ENCODE measurements at places on chromosomes 13 and 19. TPM values are rescaled to one million over a fixed set of nuclear protein-coding genes. Genes with fewer than 3 reads are reported as not detected.

KIR3DL2 gene
- total RNA-seq = not detected

- DNase-seq = no peak
- H3K27ac ChIP-seq = no peak overlapping the region
- H3K4me3 ChIP-seq = no peak overlapping the region
- H3K36me3 ChIP-seq = no peaks in the 10 kb centered on the region
- H3K4me1 ChIP-seq = peaks cover 7% of the 10 kb centered on the region
These were observed 6.3 kb upstream of the DNAAF3 start for GRCh38 chr19:55172741-55173140.

DNA sequence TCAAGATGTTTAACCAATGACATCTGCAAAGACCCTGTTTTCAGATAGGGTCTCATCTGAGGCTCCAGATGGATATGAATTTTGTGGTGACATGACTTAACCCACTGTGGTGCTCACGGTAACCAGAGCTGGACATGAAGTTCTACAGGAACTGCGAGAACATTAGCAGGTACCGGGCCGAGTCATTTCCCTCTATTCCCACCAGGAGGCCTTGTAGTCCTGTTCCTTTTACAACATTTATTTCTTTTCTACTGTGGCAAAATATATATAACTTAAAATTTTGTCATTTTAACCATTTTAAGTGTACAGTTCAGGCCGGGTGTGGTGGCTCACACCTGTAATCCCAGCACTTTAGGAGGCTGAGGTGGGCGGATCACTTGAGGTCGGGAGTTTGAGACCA is 7.6 kb upstream of the TSPAN16 start:
- DNase-seq = no peak
- H3K27ac ChIP-seq = no peak overlapping the region
- H3K27me3 ChIP-seq = no peaks in the 10 kb centered on the region
- H3K36me3 ChIP-seq = no peaks in the 10 kb centered on the region
- H3K4me1 ChIP-seq = peaks cover 18% of the 10 kb centered on the region
- H3K4me3 ChIP-seq = no peak overlapping the region

DNA sequence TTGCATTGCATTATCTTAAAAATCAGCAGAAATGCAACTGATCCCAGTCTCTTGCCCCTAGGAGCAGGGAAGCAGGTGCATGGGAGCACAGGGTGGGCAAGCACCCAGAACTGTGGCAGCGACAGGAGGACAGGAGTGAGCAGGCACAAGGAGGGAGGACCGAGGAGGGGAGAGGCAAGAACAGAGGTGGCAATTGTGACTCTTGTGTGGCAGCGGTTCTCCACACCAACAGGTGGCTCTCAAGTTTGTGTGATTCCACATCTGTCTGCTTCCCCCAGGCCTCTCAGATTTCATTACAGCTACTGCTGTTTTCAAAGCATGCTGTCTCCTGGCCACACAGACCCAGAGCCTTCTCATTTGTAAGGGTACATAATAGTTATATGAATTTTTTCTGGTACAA is 108.5 kb downstream of the STK24 start:
- DNase-seq = no peak
- no peak overlapping the region for H3K4me3 ChIP-seq
- no peak overlapping the region for H3K27ac ChIP-seq
- peaks cover 8% of the 10 kb centered on the region for H3K36me3 ChIP-seq
- peaks cover 7% of the 10 kb centered on the region for H3K4me1 ChIP-seq
- H3K27me3 ChIP-seq = no peaks in the 10 kb centered on the region

DNA sequence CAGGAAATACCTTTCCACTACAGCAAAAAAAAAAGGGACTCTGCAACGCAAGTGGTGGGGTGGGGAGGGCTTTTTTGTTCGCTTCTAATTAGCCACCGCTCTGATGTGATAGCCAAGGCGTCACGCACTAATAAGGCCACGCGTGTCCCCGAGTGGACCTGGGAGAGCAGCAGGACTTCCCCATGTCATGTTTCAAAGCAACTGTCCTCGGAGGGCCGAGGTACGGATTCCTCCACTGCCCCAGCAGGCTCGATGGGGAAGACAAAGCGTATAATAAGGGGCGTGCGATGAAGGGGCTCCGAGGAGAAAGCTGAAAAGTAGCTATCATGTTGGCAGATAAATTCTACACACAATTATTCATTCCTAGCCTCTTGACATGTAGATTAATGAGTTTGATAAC is 179.7 kb upstream of the ZNF507 start:
- no peaks in the 10 kb centered on the region for H3K4me1 ChIP-seq
- H3K27ac ChIP-seq = no peak overlapping the region
- H3K27me3 ChIP-seq = no peaks in the 10 kb centered on the region
- no peak for DNase-seq

DNA sequence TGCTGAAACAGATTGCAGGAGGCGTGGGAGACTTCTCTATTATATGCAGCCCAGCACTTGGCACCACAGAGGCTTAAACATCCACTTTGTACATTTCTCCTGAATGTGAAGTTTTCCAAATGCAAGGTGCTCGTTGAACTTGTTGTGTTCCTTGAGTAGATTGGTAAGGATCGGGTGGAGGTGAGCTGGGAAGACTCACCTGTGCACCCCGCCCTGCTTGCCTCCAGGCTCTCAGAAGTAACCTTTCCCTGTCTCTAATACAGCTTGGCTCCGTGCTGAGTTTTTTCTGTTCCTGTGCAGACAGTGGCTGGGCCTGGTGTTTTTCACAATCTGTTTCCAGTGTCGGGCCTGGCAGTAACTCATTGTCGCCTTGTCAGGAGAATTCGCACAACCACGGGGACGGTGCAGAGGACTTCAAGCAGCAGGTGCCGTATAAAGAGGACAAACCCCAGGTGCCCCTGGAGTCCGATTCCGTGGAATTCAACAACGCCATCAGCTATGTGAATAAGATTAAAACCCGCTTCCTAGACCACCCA is 12.3 kb downstream of the SIN3B start:
- DNase-seq = no peak
- H3K27ac ChIP-seq = no peak overlapping the region
- H3K27me3 ChIP-seq = no peaks in the 10 kb centered on the region
- no peaks in the 10 kb centered on the region for H3K4me1 ChIP-seq
- peaks cover 44% of the 10 kb centered on the region for H3K36me3 ChIP-seq

GRCh38 chr13:50573066-50573465 is 270.4 kb downstream of the DLEU7 start:
- DNase-seq = no peak
- no peak overlapping the region for H3K4me3 ChIP-seq
- H3K27ac ChIP-seq = no peak overlapping the region
- no peaks in the 10 kb centered on the region for H3K36me3 ChIP-seq
- H3K27me3 ChIP-seq = no peaks in the 10 kb centered on the region

DNA sequence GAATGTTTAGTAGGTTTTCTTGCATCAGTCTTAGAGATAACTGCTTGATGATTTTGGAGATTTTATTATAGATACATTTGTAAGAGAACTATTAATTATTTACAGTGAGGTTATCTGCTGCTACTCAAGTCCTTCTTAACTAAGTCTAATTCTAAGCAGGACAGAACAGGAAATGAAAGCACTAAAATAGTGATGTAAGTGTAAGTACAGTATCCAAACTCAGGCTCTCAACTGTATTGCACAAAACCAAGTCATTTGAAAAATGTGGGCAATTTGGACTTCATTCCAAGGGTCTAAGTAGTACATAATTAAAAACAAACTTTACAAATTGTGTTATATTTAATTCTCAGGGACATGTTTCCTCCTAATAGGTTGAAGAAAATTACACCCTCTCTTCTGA is 417.1 kb downstream of the ITGBL1 start:
- no peaks in the 10 kb centered on the region for H3K27me3 ChIP-seq
- DNase-seq = no peak
- H3K4me3 ChIP-seq = no peak overlapping the region
- no peaks in the 10 kb centered on the region for H3K36me3 ChIP-seq

GRCh38 chr13:107713314-107713713 is 502.0 kb downstream of the LIG4 start:
- no peaks in the 10 kb centered on the region for H3K4me1 ChIP-seq
- H3K27me3 ChIP-seq = no peaks in the 10 kb centered on the region
- H3K36me3 ChIP-seq = no peaks in the 10 kb centered on the region
- no peak for DNase-seq
